NCI-H510A treated with DMSO at 0.1 percent for 48 hours (cell line): ENCODE measurements at places on chromosomes 5 and 9.
A peak's percentile ranks its signal among the peaks of the same experiment; 100 is the strongest.

GRCh38 chr5:25892211-25892610, 1146.2 kb downstream of the CDH9 start:
- no peak for DNase-seq

DNA sequence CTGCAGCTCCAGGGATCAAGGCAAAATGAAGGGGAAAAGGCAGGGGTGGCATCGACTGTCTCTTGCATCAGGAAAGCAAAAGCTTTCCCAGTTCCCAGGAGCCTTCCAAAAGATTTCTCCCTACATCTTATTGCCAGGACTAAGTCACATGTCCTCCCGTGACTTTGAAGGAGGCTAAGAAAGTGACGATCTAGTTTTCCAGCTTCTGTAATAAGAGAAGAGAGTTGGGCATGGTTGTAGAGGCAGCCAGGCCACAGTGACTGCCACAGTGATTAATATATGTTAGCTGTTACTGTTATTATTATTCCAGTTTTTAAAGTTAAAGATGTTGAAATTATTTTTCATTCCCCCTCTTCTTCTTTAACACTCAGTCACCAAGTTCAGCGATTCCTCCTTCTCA, 77.1 kb downstream of the RMI1 start:
- DNase-seq = no peak

DNA sequence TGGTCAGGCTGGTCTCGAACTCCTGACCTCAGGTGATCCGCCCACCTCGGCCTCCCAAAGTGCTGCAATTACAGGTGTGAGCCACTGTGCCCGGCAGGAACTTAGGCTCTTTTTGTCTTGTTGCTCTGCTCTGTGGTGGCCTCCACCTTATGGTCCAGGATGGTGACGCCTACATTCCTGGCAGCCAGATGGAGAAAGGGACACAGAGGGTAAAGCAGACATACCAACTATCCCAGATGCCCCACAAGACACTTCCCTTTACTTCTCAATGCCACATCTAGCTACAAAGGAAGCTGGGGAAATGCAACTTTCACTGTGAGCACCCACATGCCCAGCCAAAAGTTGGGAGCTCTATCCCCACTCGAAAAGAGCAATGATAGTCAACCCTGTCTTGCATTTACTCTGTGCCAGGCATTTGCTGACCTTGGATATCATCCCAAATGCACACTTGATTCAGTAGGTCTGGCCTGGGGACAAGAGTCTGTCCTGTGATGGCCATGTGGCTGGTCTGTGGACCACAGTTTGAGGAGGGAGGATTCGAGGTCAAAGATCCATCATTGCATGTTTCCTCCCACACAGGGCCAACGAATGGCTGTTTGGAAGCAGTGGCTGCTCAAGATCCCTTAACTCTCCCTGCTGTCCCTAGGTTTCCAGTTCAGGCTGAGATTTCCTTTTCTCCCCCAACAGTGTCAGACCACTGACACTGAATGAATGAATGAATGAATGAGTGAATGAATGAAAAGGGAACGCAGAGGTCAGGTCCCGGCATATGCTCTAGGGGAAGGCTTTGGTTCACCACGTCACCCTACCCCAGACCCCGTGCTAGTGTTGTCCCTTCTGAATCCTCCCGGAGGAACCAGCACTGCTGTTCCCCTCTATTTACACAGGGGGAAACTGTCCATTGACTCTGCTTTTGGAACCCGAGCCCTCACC, 1.4 kb upstream of the ERGIC1 start:
- no peak for DNase-seq

DNA sequence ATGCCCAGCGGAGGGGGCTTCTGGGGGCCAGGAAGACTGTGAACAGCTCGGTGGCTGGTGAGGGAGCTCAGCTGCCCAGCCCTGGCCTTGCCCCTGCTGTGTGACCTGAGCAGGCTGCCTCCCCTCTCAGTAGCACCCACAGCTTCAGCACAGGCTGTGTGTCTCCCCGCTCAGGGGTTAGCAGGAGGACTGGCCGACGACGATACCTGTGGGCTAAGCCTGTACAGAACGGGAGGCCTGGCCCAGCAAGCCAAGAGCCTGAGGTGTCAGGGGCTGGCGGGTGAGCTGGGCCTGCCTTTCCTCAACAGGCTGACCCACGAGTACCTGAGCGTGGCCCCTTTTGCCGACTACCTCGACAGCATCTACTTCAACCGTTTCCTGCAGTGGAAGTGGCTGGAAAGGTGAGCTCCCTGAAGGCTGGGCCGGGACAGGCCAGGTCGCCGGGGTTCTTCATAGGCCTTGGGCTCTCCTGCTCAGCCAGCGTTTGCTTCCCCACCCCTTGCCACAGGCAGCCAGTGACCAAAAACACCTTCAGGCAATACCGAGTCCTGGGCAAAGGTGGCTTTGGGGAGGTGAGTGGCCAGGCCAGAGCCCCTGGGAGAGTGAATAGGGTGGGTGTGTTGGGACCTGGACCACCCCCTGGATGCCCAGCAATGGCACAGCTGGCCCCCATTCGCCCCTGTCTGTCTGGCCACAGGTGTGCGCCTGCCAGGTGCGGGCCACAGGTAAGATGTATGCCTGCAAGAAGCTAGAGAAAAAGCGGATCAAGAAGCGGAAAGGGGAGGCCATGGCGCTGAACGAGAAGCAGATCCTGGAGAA, 6.6 kb downstream of the GRK6 start:
- no peak for DNase-seq

DNA sequence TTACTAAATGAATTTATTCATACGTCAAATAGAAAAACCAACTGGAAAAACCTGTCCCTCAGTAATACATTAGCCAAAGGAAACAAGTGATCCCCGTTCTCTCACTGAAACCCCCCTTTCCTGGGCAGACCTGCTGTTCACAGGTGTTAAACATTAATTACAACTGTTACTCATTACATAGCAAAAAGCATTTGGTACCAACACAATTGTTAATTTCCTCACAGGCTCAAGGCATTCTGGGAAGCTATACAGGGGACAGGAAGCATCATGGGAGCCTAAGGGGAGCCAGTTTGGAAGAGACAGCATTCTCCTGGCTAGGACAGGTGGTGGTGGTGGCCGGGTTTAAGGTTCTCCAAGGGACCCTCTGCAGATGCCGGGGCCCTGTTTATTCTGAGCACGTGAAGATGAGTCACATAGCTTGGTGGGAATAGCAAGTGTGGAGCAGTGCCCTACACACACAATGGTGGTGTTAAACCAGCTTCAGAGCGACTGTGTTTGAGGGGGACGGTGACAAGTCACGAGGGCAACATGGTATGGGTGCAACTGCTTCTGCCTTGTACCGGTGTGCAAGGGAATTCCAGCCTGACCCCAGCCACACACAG, 62.6 kb upstream of the SLC25A51 start:
- DNase-seq = no peak

GRCh38 chr9:94175669-94176068, 83.4 kb upstream of the ZNF169 start:
- DNase-seq = no peak

GRCh38 chr5:6019612-6020011, 358.7 kb downstream of the MED10 start:
- no peak for DNase-seq

DNA sequence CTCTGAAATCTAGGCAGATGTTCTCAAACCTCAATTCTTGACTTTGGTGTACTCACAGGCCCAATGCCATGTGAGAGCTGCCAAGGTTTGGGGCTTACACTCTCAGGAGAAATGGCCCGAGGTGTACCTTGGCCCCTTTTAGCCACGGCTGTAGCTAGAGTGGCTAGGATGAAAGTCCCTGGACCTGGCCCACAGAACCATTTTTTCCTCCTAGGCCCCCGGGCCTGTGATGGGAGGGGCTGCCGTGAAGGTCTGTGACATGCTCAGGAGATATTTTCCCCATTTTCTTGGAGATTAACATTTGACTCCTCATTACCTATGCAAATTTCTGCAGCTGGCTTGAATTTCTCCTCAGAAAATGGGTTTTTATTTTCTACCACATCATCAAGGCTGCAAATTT, 1296.5 kb downstream of the MAT2B start:
- DNase-seq = no peak

GRCh38 chr5:74586856-74587255, 53.7 kb downstream of the ENC1 start:
- no peak for DNase-seq

DNA sequence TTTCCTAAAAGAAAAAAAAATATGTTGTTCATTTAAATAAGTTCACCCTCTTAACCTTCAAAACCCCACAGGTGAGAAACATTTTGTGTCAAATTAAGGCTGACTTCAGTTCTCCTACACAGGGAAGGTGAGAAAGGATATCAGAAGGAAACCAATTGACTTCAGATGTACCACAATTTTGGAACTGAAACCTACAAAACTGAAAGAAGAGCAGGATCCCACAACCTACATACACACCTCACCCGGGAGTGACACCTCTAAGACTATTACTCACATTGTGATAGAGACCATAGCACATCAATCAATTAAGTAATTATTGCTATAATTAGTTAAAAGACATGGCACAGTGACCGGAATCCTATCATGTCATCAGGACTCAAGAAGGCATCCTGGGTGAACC, 47.0 kb downstream of the RASEF start:
- DNase-seq = no peak

DNA sequence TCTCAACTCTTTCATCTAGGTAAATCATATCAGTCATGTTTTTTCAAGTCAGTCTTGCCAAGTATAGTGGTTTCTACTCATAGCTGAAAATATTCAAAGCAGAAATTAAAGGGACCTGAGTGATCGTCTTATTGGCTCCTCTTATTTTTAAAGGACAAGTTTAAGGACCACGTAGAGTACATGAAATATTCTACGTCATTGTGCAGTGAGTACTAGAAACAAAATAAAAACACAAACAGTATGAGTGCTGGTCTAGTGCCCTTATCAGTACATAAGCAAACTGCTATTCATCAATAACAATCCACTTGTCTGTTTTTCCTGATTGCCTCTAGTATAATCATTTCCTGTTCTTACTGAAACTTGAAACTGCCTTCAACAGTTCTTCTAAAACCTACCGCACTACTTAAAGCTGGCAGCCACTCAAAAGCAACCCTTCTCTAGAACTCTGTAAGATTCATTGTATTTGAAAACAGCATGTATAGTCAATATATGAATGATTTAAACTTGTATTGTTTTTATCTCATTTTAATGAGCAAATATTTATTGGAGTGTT, 853.7 kb downstream of the TAF11L14 start:
- peak; percentile 96 for DNase-seq

GRCh38 chr5:175015028-175015685, 290.8 kb downstream of the MSX2 start:
- no peak for DNase-seq

DNA sequence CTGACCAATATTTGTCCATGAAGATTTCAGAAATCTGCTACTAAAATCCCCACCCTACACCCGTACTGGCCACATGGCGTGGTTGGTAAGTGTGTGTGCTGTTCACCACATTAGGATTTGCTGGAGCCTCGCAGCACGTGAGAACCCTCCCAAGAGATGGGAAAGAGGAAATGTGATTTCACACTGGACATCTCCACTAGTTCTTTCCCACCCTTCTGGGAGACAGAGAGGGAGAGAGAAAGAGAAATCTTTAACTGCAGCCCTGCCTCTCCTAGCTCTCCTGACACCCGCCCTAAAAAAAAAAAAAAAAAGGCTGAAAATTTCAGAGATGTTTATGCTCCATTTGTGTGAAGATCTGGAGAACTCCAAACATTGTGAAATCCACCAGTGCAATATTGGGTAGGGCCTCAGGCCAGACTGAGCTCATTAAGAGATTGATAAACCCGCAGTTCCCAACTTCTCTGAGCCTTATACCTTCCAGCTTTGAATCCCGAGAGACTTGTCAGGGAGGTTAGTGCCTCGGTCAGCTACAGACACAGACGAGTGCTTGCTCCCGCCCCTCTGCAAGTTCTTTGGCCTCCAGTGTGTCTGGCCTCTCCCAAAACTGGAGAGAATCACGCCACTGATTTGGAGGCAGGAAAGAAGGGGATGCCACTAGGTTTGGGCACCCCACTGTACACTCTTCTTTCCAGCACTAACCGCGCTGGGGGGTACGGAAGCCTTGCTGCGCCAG, 1.9 kb downstream of the SPRY4 start:
- no peak for DNase-seq

DNA sequence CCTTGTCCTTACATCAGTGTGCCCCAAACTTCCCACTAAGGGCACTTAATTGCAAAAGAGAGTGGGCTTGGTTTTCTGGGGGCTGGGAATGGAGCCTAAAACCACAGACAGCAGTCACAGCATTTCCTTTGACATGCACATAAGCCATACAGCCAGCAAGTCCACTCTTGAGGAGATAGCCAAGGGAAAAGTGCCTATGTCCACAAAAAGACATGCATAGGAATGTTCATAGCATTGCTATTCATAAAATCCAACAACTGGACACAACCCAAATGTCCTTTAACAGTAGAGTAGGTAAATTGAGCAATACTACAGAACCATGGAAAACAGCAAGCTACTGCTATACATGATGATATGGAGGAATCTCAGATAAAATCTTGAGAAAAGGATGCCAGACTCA, 11.7 kb upstream of the FAT2 start:
- no peak for DNase-seq

- DNase-seq = no peak
Observed at GRCh38 chr5:159894149-159894720, 22.0 kb upstream of the ADRA1B start.

- DNase-seq = no peak
Observed at GRCh38 chr5:174720612-174721529, 3.5 kb upstream of the MSX2 start.

DNA sequence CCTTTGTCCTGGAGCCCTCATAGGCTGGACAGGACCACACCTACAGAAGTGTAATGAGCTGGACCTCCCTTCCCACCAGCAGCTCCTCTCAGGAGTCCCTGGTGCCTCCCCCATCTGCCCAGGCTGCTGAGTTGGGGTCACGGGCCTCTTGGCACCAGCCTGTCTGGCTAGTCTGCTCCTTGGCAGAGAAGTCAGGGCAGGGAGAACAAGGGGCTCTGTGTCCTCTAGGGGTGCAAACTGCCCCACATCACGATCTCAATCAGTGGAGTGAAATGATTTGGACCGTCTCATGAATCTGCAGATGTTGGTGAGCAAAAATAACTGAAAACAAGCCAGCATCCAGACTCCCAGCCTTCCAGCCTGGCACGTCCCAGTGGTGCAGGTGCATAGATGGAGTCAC, 14.9 kb upstream of the GFPT2 start:
- DNase-seq = no peak

GRCh38 chr9:101458963-101459631, 23.5 kb upstream of the ALDOB start:
- peak; percentile 78 for DNase-seq

DNA sequence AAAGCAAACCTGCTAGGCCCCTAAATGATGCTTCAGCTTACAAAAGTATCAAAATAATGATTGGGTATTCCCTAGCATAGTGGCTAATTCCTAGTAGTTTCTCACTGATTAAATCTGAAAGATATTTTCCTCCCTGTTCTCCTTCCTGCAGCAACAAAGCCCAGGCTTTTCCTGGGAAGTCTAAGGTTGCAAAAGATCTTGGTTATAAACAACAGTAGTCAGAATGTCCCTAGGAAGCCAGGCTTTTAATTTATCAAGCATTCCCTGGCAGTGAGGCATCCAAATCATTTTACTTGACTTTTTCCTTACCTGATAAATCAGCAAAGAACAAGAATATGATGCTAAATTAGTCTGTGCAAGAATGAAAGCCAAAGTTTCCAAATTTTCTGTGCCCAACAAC, 272.0 kb downstream of the PDE4D start:
- no peak for DNase-seq
